ENCODE measurements at places on chromosomes 1 and 21.

DNA sequence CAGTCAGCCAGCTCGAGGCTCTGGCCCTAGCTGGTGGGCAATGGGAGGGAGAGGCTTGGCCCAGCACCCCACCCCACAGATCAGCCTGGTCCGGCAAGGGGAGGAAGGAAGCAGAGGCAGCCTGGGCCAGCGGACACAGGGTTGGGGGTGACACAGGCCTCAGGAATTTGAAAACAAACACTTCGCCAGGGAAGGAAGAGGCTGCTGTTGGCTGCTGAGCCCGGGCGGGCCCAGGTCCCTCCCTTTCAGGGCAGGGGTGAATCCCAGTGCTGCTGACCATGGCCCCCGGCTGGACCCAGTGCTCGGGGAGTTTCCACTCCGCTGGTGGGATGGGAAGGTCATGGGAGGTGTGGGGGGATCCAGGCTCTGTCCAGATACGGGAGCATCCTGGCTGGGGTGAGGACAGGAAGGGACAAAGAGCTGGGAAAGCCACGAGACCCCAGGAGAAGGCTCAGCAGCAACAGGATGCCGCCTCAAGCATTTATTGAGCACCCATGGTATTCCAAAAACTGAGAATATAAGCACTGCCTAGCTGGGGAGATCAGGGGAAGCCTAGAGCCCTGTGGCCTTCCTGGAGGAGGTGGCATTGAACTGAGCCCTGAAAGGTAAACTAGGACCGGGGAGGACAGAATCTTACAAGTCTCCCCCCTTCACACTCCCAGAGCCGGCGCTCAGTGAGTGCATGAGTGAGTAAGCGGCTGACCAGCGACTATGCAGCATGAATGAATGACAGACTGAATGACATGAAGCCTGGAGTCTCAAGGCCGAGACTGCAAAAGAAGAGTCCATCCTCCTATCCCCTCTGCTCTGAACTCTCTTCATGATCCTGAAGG, 26.2 kb upstream of the EPHA2 start:
- no peak for DNase-seq

DNA sequence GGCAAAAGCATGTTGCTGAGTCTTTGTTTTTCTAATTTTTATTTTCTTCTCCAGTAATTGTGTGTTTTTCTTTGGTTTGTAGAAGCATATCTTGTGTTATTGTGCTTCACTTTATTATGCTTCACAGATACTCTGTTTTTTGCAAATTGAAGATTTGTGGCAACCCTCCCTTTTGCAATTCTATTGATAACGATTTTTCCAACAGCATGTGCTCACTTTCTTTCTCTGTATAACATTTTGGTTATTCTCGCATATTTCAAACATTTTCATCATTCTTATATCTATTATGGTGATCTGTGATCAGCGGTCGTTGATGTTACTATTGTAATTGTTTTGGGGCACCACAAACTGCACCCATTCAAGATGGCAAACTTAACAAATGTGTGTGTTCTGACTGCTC, 3.8 kb upstream of the ANGEL2 start:
- DNase-seq: no peak

- no peak for DNase-seq
Observed at GRCh38 chr1:31588751-31589515, 12.6 kb downstream of the TINAGL1 start.

- no peak for DNase-seq
Observed at GRCh38 chr21:28818663-28819278, 173.9 kb downstream of the LTN1 start.

DNA sequence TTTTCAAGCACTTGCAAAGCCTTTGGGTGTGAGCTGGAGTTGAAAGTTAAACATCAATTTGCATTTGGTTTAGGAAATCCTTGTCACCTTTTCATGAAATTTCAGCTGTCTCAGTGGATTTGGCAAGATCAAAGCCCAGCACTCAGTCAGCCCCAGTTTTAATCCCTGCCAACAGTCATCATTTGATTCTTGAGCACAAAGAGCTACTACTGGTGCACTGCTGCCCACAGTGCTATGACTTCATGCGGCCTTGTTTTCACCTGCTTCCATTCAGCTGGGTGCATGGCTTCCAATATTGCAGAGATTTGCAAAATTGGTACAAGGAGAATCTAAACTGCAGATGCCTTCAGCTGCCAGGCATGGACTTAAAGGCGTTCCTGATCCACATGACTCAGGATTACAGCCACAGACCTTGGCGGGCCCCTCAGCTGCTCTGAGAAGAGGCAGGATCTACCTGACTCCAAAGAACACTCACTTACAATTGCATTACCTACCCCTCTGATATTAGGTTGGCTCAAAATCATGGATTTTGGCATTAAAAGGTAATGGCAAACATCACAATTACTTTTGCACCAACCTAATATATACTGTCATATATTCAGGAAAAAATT, 259.1 kb downstream of the DSCAM start:
- no peak for DNase-seq

DNA sequence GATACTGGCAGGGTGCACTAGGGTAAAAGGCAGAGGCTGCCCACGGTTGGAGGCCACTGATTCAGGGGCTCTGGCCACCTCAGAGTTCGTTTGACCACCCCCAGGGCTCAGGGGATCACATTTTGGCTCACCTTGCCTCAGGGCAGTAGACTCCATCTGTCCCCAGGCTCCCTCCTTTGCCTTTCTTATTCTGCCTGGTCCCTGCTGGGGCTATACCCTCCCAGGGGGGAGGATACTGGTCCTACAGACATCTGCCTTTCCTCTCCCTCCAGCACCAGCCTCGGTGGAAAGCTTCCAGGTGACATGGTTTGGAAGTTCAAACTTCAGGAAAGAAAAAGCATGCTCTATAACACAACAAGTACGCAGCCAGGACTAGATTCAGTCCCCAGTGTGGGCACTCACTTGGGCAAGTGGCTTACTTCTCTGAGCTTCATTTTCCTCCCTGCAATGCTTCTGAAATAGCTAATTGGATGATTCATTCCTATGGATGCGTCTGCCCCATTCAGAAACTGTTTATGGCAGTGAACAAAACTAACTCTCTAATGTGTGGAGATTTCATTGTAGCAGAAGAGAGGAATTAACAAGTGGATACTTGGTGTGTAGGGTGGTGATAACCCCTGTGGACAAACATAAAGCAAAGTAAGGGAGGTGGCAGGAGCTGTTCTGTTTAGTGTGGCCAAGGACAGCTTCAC, 154.8 kb downstream of the TRABD2B start:
- DNase-seq: no peak

DNA sequence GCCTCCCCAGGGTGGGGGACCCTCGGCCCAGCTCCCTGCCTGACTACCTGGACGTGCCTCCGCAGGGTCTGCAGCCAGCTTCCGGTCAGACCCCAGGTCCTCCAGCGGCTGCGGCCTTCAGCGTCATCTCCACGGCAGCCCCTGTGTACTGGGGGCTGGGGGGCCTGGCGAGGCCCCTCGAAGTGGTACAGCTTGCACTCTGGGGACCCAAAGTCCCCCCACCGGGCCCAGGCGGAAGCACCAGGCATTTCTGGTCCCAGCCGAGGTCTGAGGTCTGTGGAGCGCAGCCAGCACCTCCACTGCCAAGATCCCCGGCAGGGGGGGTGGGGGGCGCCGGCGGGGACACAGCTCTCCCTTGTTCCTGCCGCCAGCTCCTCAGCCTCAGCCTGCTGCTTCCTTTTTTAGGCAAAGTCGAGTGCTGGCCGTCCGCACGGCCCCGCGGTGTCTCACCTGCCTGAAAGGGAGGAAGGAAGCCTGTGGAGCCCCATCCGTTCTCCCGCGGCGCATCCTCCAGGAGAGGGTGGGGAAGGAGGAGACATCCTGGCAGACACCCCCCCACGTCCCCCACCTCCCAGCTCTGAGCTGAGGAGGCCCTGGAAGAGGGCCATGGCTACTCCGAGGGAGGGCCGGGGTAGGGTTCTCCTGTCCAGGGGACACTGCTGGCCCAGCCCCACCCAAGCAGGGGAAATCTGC, 1.2 kb upstream of the VWA1 start:
- no peak for DNase-seq

Data from OCI-M1 (cell line).